Activated CD4-positive, alpha-beta T cell treated with anti-CD3 and anti-CD28 coated beads, Interleukin-2, amount 10 ng/mL, durations not matched to agents 7 days and 5 days (primary cell): ENCODE measurements at places on chromosomes 13 and 19. TPM values are rescaled to one million over a fixed set of nuclear protein-coding genes. Genes with fewer than 3 reads are reported as not detected.

The TINCR gene
- 0.40 TPM for total RNA-seq

DNA sequence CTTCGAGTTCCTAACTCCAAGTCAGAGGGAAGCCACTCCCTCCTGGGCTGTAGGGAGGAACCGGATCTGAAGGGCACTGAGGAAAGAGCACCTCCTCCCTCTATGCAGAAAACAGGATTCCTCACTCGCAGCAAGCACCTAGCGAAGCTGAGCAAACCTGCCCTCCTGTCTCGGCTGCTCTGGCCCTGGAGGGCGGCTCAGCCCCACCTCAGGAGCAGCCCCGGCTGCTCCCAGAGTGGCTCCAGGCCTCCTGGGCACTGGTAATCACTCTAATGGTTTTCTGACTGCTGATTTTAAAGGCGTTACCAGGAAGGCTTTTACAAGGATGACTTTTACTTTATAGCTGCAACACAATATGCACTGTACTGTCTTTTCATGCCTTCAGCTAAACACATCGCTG is 312.5 kb downstream of the TEX29 start:
- H3K27ac ChIP-seq = no peak overlapping the region
- no peaks in the 10 kb centered on the region for H3K4me1 ChIP-seq
- H3K36me3 ChIP-seq = no peaks in the 10 kb centered on the region
- no peak overlapping the region for H3K4me3 ChIP-seq
- DNase-seq = no peak

DNA sequence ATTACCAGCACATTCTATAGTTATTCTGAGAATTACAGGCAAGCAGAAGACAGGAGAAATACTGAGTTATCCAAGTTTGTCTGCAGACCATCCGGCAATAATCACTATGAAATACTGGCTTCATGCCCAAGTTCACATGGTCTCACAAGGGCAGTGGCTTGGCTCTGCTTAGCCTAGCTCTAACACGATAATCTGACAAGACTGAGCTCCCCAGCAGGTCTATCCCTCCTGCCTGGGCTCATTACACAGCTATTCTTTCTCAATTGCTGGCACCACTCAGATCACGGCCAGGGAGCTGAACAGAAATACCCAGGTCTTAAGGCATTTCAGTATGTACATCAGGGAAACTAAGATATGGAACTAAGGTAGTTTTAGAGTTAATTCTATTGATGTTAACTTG is 361.6 kb upstream of the PCDH20 start:
- H3K4me3 ChIP-seq = no peak overlapping the region
- no peaks in the 10 kb centered on the region for H3K4me1 ChIP-seq
- no peak for DNase-seq
- no peaks in the 10 kb centered on the region for H3K36me3 ChIP-seq
- H3K27me3 ChIP-seq = no peaks in the 10 kb centered on the region

DNA sequence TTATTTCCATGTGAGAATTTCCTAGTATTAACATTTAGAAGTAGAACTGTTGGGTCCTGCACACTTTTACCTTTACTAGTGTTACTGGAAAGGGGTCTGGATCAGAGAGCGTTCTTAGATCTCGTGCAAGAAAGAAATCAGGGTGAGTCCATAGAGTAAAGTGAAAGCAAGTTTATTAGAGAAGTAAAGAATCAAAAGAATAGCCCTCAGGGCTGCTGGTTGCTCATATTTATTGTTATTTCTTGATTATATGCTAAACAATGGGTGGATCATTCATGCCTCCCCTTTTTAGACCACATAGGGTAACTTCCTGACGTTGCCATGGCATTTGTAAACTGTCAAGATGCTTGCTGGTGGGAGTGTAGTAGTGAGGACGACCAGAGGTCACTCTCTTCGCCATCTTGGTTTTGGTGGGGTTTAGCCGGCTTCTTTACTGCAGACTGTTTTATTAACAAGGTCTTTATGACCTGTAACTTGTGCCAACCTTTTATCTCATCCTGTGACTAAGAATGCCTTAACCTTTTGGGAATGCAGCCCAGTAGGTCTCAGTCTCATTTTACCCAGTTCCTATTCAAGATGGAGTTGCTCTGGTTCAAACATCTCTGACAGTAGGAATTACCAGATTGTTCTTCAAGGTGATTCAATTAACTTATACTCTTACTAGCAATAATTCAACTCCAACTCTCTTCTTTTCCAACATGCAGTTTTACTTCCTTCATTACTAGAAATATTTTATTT is 27.4 kb downstream of the NDFIP2 start:
- no peaks in the 10 kb centered on the region for H3K27me3 ChIP-seq
- no peak overlapping the region for H3K4me3 ChIP-seq
- peaks cover 54% of the 10 kb centered on the region for H3K4me1 ChIP-seq
- H3K36me3 ChIP-seq = peaks cover 25% of the 10 kb centered on the region
- no peak for DNase-seq
- no peak overlapping the region for H3K27ac ChIP-seq

DNA sequence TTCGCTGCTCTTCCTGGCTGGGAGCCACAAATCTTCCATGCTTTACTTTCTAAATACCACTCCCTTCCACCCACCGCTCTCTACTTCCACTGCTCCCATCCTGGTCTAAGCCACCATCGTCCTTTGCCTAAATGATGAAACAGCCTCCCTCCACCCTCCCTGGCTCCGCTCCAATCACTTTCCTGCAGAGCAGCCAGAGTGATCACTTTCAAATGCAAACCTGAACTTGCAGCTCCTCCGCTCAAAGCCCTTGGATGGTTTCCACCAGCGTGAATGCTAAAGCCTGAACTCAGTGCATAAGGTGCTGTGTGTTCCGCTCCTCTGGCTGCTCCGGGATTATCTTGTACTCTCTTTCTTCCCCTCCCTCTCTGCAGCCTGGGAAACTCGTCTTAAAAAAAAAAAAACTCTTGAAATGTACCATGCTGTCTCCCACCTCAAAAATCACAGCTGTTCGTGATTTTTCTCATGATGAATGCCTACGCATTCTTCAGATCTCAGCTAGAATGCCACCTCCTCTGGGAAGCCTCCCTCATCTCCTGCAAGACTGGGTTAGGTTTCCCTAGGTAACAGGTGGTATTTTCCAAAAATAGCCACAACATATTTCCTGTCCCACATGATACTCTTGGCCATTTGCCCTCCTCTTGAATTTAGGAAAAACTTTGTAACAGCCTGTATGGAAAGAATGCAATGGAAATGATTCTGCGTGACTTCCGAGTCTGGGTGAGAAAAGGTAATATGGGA is 3.7 kb upstream of the SIN3B start:
- peaks cover 25% of the 10 kb centered on the region for H3K27me3 ChIP-seq
- H3K4me3 ChIP-seq = peak overlapping the region; percentile 21
- no peak overlapping the region for H3K27ac ChIP-seq
- no peak for DNase-seq
- peaks cover 25% of the 10 kb centered on the region for H3K4me1 ChIP-seq

- DNase-seq = no peak
- no peak overlapping the region for H3K4me3 ChIP-seq
- no peaks in the 10 kb centered on the region for H3K27me3 ChIP-seq
- H3K27ac ChIP-seq = no peak overlapping the region
- no peaks in the 10 kb centered on the region for H3K36me3 ChIP-seq
These were observed 526.2 kb downstream of the UQCRFS1 start for GRCh38 chr19:28686756-28687155.
